Fibroblast of skin of right quadriceps (primary cell): ENCODE measurements at places on chromosomes 5 and 9.

- no peak for DNase-seq
Measured at GRCh38 chr9:68705531-68706362, 707 bp downstream of the PIP5K1B start.

- DNase-seq, result no peak
Measured at GRCh38 chr5:501831-502184, 22.4 kb downstream of the SLC9A3 start.

DNA sequence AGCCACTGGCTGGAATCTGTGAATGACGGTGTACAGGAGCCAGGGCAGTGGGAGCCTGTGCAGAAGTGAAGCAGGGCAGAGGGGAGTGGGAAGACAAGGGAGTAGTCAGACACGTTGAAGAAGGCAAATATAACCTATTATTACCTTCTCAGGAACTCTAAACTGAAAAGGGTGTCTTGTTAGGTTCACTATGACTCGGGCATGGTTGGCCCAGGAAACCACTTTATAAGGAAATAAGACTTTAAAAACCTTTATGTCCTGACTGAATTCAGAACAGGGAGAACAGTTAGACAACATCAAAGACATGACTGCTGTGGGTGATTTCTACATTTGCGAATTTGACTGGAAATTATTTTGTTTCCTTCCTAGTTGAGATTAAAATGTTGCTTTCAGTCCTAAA lies 107.5 kb downstream of the ACER2 start:
- DNase-seq, result no peak

DNA sequence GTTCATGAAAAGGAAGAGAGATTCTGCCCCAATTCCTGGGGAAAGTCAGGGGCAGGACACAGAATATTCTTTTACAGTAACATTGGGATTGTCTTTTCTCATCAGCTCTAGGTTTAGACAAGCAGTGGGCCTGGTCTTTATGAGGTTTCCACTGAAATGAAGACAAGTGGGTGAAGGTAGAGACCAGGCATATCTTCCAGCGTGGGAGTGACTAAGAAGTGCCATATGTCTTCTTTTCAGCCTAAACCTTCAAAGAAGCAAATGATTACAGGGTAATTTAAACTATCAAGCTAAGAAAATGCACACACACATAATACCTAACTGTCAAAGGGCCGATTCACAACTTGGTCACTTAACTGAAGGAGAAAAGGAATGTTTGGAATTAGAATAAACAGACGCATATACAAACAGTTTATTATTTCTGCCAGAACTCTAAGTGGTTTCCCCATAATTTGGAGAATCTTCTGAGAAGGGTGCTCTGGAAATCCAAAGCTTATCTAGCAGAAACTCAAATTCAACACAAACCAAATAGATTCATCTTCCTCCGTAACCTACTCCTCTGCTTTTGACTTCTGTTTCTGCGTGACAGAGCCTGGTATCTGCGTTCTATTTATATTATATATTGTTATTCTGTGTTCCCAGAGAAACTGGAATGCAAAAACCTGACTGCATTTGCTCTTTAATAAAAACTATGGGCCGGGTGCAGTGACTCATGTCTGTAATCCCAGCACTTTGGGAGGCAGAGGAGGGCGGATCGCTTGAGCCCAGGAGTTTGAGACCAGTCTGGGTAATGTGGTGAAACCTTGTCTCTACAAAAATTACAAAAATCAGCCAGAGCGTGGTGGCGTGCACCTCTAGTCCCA lies 22.0 kb upstream of the TEK start:
- DNase-seq, result peak; percentile 76

GRCh38 chr5:59207401-59207800 lies 624.5 kb downstream of the RAB3C start:
- DNase-seq, result peak; percentile 24

- no peak for DNase-seq
Measured at GRCh38 chr9:133615186-133615585, 6.0 kb upstream of the FAM163B start.

DNA sequence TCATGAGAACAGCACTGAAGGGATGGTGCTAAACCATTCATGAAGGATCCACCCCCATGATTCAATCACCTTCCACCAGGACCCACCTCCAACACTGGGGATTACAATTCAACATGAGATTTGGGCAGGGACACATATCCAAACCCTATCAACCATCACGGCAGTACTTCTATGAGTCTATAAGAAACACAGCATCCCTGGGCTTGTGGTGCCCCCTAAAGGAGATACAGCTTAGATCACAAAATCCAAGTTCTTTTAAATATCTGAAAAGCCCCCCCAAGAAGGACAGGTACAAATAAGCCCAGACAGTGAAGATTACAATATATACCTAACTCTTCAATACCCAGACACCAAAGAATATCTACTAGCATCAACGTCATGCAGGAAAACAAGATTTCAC lies 233.7 kb upstream of the ADRA1B start:
- DNase-seq, result no peak

DNA sequence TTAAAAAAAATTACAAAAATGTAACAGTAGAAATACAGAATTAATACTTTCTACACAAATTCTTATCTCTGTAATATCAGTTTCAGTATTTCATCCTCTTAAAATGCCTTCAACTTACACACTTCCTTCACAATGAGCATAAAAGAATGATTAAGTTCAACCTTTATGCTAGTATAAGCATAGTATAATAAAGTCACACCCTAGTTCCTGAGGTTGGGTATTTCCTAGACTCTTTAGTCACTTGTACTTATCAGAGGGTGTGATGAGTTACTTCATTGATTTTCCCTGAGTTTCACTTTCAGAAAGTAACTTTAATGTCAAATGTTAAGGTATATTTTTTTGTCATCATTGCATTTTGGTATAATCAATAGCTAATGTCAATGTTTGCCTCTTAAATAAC lies 302.4 kb downstream of the PDE4D start:
- DNase-seq, result no peak

GRCh38 chr9:114693248-114693855 lies 11.4 kb upstream of the TEX48 start:
- no peak for DNase-seq
